ENCODE measurements at places on chromosomes 3 and 15. TPM values are rescaled to one million over a fixed set of nuclear protein-coding genes. Genes with fewer than 3 reads are reported as not detected.
A peak's percentile ranks its signal among the peaks of the same experiment; 100 is the strongest.

Gene TM6SF1
- total RNA-seq = 7.3 TPM

Gene SLC12A1
- not detected for total RNA-seq

Gene SEMA3F
- 18.7 TPM for total RNA-seq

Gene CHSY1
- total RNA-seq = 23.1 TPM

Gene CNOT10
- 13.8 TPM for total RNA-seq

Gene KCNMB2
- total RNA-seq = 18.2 TPM

GRCh38 chr15:32682569-32682968 lies 35.2 kb upstream of the GREM1 start:
- no peaks in the 10 kb centered on the region for H3K36me3 ChIP-seq
- DNase-seq = no peak
- H3K27me3 ChIP-seq = no peaks in the 10 kb centered on the region
- H3K4me1 ChIP-seq = no peaks in the 10 kb centered on the region
- H3K4me3 ChIP-seq = no peak overlapping the region
- H3K27ac ChIP-seq = no peak overlapping the region

DNA sequence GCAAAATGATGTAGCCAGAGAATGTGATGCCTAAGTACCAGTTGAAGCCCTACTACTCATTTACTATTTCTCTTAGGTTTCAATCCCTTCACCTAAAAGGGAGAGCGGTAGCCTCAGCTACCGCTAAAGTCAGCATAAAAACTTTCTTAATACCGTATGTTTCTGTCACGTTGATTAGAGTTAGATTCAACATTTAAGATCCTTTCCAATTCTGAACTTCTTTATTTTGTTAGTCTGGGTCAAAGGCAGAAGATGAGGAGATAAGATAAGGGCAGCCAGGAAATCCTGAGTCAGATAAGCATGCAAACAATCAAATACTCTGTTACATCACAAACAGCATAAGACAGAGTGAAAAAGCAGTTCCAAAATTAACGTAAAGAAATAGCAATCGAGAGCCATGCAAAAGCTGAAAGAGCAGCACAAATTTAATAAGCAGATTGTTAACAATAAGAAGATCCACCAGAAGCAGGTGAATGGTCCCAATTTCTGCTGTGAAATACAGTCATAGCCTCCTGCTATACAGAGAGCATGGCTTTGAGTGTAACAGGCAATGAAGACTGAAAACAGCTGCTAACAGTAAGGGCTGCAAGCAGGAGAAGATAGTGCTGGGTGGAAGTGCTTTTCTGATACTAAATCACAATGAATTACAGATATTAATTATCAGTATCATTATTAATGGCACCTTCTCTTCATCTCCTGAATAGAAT lies 3.0 kb downstream of the TMEM207 start:
- no peak for DNase-seq
- H3K36me3 ChIP-seq = no peaks in the 10 kb centered on the region
- no peaks in the 10 kb centered on the region for H3K4me1 ChIP-seq
- no peak overlapping the region for H3K4me3 ChIP-seq

- H3K36me3 ChIP-seq = no peaks in the 10 kb centered on the region
- no peak for DNase-seq
- H3K4me1 ChIP-seq = no peaks in the 10 kb centered on the region
- H3K27ac ChIP-seq = no peak overlapping the region
- H3K27me3 ChIP-seq = no peaks in the 10 kb centered on the region
Measured at GRCh38 chr3:135868801-135869200, 96.7 kb upstream of the PPP2R3A start.

GRCh38 chr15:26421065-26421464 lies 351.8 kb downstream of the GABRB3 start:
- H3K27ac ChIP-seq = peak overlapping the region; percentile 47
- no peaks in the 10 kb centered on the region for H3K36me3 ChIP-seq
- no peaks in the 10 kb centered on the region for H3K27me3 ChIP-seq
- DNase-seq = no peak
- no peaks in the 10 kb centered on the region for H3K4me1 ChIP-seq

GRCh38 chr15:68256675-68257450 lies 20.7 kb upstream of the FEM1B start:
- H3K36me3 ChIP-seq = no peaks in the 10 kb centered on the region
- no peaks in the 10 kb centered on the region for H3K4me1 ChIP-seq
- H3K27me3 ChIP-seq = no peaks in the 10 kb centered on the region
- peak; percentile 92 for DNase-seq
- H3K27ac ChIP-seq = peak overlapping the region; percentile 92
- peak overlapping the region; percentile 40 for H3K4me3 ChIP-seq

- no peak for DNase-seq
- H3K27ac ChIP-seq = peak overlapping the region; percentile 53
- H3K27me3 ChIP-seq = no peaks in the 10 kb centered on the region
- no peaks in the 10 kb centered on the region for H3K4me1 ChIP-seq
- no peak overlapping the region for H3K4me3 ChIP-seq
Measured at GRCh38 chr3:51340989-51341636, 44.0 kb upstream of the MANF start.

DNA sequence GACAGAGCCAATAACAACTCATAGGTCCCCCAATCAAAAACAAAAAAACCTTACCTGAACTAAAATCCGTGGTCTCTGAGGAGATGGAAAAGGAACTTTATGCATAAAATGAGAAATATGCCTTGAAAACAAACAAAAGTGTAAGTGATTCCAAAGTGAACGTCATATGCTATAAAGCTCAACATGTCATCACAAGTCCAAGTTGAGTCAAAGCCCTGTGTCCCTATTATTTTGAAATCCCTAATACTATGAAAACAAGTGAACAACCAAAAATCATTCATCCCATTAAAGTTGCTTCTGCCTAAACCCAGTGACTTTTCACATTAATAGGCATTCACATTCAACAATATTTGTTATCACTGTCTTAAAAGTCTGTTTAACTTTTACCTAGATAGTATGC lies 59.4 kb downstream of the DENND4A start:
- no peaks in the 10 kb centered on the region for H3K27me3 ChIP-seq
- no peaks in the 10 kb centered on the region for H3K4me1 ChIP-seq
- H3K36me3 ChIP-seq = peaks cover 23% of the 10 kb centered on the region
- no peak overlapping the region for H3K27ac ChIP-seq
- no peak overlapping the region for H3K4me3 ChIP-seq

DNA sequence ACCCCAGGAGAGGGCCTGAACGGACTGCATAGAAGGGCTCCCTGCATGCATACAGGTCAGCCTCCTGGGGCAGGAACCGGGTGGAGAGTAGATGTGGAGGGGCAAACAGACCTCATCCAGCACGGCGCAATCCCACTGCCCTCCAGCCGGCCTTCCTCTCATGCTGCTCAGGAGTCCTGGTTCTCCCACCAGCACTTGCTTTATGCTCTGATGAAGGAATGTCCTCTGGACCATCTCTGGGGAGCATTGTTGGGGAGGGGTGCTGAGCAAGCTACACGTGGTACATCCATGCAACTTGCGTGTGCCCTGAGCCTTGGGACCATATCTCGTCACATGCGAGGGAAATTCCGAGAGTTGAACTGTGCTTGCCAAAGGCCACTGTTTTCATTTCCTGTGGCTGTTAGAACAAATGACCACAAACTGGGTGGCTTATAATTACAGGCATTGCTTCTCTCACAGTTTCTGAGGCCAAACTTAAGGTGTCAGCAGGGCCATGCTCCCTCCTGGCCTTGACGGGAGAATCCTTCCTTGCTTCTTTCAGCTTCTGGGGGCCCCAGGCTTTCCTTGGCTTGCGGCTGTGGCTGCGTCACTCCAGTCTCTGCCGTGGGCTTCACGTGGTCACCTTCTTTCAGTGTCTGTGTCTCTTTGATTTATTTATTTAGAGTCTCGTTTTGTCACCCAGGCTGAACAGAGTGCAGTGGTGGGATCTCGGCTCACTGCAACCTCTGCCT lies 12.2 kb downstream of the SELENOS start:
- H3K27ac ChIP-seq = peak overlapping the region; percentile 29
- H3K4me3 ChIP-seq = no peak overlapping the region
- H3K4me1 ChIP-seq = no peaks in the 10 kb centered on the region
- H3K36me3 ChIP-seq = peaks cover 3% of the 10 kb centered on the region
- no peaks in the 10 kb centered on the region for H3K27me3 ChIP-seq
- no peak for DNase-seq

DNA sequence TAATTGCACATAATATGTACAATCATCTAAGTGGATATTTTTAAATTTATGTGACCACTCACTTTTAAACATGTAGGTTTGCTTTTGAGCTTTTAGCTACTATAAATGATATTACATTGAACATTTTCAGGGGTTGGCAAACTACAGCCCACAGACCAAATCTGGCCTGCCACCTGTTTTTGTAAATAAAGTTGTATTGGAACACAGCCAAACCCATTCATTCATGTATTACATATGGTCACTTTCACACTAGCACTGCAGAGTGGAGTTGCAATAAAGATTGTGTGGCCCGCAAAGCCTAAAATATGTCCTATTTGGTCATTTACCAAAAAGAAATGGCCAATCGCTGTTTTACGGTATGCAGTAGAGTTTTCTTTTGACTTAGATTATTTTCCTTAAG lies 21.2 kb downstream of the CMTM7 start:
- DNase-seq = no peak
- no peaks in the 10 kb centered on the region for H3K36me3 ChIP-seq
- H3K4me1 ChIP-seq = peaks cover 16% of the 10 kb centered on the region
- no peaks in the 10 kb centered on the region for H3K27me3 ChIP-seq
- no peak overlapping the region for H3K4me3 ChIP-seq

DNA sequence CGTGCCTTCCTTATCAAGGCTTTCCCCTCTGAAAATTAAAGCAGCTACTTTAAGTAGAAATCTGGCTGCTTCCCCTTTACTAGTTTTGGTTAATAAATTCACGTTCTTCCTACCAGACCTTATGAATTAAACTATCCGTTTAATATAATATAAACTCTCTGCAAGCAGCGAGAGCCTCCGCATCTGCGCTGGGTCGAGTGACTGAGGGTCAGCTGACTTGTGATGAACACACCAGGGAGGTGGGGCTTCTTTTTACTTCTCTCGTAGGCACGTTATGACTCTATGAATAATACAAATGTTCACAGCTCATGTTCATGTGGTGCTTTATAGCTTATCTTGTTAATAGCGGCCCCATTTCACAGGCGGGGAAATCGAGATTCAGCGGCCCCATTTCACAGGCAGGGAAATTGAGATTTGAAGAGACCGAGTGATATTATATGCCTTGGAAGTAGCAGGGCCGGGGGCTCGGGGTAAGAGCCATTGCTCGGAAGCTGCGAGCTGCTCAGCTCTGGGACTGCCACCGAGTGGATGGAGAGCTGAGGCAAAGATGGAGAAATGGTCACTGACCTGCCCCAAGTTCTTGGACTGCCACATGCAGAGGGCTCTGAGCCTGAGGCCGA lies 8.3 kb downstream of the MUC4 start:
- H3K4me1 ChIP-seq = peaks cover 29% of the 10 kb centered on the region
- no peaks in the 10 kb centered on the region for H3K27me3 ChIP-seq
- no peaks in the 10 kb centered on the region for H3K36me3 ChIP-seq
- DNase-seq = no peak
- H3K4me3 ChIP-seq = peak overlapping the region; percentile 19

DNA sequence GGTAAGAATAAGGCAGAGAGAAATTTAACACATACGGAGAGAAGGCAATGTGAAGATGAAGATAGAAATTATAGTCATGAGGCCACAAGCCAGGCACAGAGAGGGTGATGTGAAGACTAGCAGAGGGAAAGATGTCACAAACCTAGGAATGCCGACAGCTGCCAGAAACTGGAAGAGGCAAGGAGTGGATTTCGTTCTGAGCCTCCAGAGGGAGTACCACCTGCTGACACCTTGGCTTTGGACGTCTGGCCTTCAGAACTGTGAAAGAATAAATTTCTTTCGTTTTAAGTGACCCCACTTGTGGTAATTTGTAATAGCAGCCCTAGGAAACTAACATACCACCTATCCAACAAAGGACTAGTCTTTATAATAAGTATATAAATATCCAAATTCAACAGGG lies 5.0 kb upstream of the SGO1 start:
- H3K27me3 ChIP-seq = no peaks in the 10 kb centered on the region
- H3K36me3 ChIP-seq = no peaks in the 10 kb centered on the region
- no peak for DNase-seq
- H3K27ac ChIP-seq = no peak overlapping the region
- no peak overlapping the region for H3K4me3 ChIP-seq

GRCh38 chr3:184333190-184333589 lies 4.2 kb upstream of the FAM131A start:
- H3K4me3 ChIP-seq = no peak overlapping the region
- H3K27me3 ChIP-seq = no peaks in the 10 kb centered on the region
- no peak for DNase-seq
- H3K27ac ChIP-seq = peak overlapping the region; percentile 14
- no peaks in the 10 kb centered on the region for H3K4me1 ChIP-seq

DNA sequence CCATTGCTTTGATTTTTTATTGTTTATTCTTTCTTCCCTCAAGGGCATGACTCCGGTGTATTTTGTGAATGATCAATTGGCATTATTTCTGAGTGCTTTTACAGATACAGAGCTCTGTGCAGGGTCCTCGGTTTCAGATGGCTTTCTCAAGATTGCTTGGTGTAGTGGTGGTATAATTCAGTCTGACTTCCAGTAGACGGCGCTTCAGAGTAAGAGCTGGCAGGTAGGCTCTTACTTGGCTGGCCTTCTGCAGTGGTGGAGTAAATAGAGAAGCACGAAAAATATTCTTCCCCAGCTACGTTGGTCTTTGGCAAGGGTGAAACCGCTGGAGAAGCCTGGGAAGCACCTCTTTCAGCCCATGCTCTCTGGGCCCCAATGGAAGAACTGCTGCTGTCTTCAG lies 723.0 kb upstream of the BCHE start:
- H3K4me3 ChIP-seq = no peak overlapping the region
- no peaks in the 10 kb centered on the region for H3K36me3 ChIP-seq
- no peaks in the 10 kb centered on the region for H3K4me1 ChIP-seq
- no peaks in the 10 kb centered on the region for H3K27me3 ChIP-seq

- peaks cover 3% of the 10 kb centered on the region for H3K4me1 ChIP-seq
- no peaks in the 10 kb centered on the region for H3K36me3 ChIP-seq
- H3K27me3 ChIP-seq = no peaks in the 10 kb centered on the region
- no peak for DNase-seq
- H3K4me3 ChIP-seq = no peak overlapping the region
Measured at GRCh38 chr15:64464276-64465005, 4.1 kb downstream of the ZNF609 start.

DNA sequence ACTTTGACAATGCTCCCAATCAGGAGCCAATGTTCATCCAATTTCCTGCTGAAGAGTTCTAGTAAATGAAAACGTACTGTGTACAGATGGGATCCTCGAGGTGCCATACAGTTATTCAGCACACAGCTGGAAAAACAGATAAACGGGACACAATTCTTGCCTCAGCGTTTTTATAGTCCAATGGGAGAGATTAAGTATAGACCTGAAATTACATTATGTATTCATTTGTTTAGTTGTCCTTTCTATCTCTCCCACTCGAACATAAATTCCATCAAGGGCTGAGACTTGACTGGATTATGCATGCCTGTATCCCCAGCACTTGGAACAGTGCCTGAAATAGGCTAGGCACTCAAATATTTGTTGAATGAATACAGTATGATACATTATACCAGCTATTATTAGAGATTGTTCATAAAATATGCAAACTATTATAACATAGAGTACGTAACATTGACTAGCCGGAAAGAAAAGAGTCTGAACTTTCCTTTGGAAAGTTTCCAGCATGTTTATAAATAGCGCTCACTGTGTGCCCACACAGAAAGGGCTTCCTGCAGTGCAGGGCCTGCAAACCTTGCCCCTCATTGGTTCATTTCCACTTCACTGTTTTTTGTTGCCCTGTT lies 27.4 kb upstream of the SNTN start:
- no peak overlapping the region for H3K4me3 ChIP-seq
- H3K4me1 ChIP-seq = no peaks in the 10 kb centered on the region
- no peak for DNase-seq
- H3K27ac ChIP-seq = no peak overlapping the region

- no peaks in the 10 kb centered on the region for H3K4me1 ChIP-seq
- no peaks in the 10 kb centered on the region for H3K36me3 ChIP-seq
- no peaks in the 10 kb centered on the region for H3K27me3 ChIP-seq
- no peak for DNase-seq
Measured at GRCh38 chr3:40996382-40996781, 202.9 kb upstream of the CTNNB1 start.

- DNase-seq = no peak
- no peaks in the 10 kb centered on the region for H3K27me3 ChIP-seq
- H3K27ac ChIP-seq = no peak overlapping the region
- H3K4me1 ChIP-seq = no peaks in the 10 kb centered on the region
Measured at GRCh38 chr15:69627548-69628158, 175.0 kb downstream of the RPLP1 start.

Data from right atrium auricular region (tissue), 2 donors.